SK-N-SH treated with all-trans-retinoic acid at 6 μM for 48 hours (cell line): ENCODE measurements at places on chromosomes 2 and 18.

GRCh38 chr2:154484338-154485099 is 214.0 kb upstream of the KCNJ3 start:
- ATAC-seq: no peak

- no peak for ATAC-seq
Measured at GRCh38 chr18:23341983-23342382, 111.1 kb upstream of the RIOK3 start.

- ATAC-seq: no peak
Measured at GRCh38 chr18:80074697-80075096, 34.4 kb upstream of the ADNP2 start.

- no peak for ATAC-seq
Measured at GRCh38 chr18:39051013-39051412, 1485.4 kb upstream of the CELF4 start.

DNA sequence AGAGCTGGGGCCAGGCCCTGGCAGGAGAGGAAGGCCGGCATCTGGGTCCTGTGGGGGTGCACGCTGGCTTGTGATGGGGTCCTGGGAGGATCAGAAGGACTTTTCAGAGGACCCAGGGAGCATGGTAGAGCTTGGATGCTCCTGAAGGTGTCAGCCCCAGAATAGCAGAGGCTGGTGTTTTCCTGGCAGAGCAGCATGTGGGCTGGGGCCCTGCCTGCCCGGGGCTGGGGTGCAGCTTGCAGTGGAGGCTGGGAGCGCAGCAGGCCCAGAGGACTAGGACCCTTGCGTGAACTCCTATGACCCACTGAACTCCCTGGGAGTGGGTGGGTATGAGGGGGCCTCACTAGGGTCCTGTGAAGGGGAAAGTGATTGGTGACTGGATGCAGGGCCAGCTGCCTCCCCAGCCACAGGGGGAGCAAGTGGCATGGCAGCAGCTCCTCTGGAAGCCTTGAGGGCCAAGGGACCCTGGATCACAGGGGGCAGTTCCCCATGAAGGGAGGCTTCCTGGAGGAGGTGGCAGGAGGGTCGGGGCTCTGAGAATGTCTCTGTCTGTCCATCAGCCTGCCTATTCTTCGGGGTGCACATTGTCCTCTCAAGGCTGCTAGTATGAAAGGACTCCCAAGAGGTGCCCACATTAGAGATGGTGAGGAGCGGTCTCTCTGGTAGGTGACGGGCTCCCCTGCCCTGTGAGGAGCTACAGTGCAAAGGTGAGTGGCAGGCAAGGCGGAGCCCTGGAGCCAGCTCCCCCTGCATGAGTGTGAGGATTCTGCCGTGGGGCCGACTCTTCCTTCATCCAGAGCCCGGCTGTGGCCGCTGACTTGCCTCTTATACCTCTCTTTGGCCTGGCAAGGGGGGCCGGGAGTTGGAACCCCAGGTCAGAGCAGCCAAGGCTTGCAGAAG is 249.0 kb downstream of the DYSF start:
- no peak for ATAC-seq

- no peak for ATAC-seq
Measured at GRCh38 chr2:193371200-193371599, 1176.5 kb upstream of the TMEFF2 start.

DNA sequence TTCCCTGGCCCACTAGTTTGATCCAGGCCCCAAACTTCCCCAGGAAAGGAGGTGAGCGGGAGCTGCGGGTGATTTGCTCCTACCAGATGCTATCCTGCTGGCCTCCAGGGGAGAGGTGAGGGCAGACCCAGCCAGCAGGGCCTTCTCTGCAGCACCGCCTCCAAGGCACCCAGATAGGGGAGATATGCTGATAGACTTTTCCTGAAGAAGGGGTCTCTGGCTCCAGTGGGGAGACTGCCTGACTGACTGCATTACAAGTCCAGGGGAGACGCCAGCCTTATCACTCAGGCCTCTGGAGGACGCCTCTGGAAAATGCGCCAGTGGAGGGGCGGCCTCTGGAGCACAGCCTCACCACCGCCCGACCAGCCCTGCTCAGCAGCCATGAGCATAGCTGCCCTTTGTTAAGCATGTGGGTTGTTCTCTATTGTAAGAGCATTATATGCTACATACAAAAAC is 60.6 kb upstream of the SMAD7 start:
- no peak; the same call in 2 of the 3 replicates for ATAC-seq

DNA sequence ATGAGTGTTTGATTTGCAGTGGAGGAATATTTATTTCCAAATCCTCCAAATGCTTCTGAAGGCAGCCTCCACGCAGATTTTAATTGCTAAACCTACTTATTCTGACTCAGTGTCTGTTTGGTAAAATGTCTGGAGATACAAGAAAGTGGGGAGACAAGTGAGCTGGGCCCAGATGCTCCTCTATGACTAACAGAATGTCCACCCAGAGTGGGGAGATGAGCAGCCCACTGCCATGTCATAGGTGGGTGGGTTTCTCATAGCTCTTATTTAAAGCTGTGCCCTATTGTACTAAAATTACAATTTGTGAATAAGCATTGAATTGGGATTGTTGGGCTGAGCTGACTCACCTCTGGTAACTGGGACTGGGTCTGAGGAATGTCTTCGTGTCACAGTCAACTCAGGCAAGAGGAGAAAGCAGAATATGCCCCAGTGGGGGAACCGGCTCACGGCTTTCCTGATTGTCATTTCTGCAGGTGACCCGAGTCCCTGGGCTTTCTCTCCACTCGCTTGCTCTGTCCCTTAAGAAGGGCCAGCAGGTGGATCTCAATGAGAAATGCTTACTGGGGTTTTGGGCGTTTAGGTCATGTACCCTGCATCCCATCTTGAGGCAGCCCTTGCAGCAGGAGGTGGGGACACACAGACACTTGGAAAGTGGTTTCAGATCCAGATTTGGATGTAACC is 116.3 kb upstream of the SPRED2 start:
- no peak for ATAC-seq

DNA sequence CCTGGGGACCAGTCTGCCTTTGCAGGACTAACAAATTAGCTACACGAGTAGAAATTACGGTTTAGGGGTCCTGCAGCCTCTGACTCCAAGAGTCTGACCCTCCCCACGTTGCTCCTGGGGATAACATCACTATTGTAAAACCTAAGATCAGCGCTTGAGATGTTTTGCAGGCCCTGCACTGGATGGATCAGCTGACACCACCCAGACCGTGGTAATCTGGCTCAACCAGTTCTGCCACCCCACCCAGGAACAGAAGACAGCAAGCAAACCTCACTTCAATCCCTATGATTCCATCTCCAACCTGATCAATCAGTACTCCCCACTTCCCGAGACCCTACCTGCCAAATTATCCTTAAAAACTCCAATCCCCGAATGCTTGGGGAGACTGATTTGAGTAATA is 31.7 kb downstream of the NGEF start:
- ATAC-seq: no peak

GRCh38 chr18:70464343-70465114 is 175.7 kb downstream of the SOCS6 start:
- ATAC-seq: peak; percentile 87

DNA sequence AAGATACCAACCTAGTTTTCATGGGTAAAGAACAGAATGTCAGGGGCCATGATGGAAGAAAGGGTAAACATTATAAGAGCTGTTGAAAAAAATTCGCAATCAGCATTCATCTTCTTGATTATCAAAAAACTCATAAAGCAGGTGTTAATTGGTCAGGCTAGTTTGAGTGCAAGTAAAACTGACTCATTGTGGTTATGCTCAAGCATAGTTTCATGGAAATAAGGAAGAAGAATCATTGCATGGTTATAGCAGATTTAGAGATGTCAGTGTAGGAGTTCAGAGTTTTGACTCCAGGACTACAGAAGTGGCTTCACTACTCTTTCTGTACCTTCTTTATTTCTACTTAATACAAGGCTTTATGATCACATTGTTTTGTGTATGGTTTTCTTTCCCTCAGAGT is 26.9 kb upstream of the CDH19 start:
- ATAC-seq: no peak

GRCh38 chr2:200466425-200467418 is 43.1 kb downstream of the KCTD18 start:
- ATAC-seq: peak; percentile 80

DNA sequence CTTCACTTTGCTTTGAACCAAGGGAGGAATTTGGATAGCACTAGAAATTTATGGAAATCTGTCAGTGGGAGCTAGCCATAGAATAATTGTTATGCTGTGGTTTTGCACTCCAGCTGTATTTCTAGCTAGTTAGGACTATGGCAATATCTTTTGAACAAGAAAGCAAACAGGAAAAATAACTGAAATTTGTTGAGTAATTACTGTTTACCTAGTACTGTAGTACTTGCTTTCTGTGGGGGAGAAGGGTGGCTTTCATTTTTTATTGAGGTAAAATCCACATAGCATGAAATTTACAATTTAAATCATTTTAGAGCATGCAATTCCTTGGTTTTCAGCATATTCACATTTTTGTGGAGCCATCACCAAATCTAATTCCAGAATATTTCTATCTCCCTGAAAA is 28.4 kb downstream of the MBD5 start:
- no peak for ATAC-seq

DNA sequence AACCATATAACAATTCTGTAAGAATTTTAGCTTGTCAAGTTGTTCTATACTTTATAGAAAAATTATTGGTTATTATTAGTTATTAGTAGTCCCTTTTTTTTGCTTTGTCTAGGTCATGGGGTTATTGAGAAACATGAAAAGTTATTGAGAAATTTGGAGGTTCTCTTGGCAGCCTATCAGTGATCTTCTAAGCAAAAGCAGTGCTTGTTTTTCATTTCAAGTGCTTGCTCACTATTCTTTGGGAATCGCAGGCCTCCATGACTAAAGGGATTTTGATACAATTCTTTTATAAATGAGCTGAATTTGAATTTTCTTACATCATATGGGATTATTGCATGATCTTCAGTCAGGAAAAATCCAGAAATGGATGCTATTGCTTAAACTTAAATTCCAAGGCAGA is 25.8 kb downstream of the PLEKHA3 start:
- no peak for ATAC-seq

DNA sequence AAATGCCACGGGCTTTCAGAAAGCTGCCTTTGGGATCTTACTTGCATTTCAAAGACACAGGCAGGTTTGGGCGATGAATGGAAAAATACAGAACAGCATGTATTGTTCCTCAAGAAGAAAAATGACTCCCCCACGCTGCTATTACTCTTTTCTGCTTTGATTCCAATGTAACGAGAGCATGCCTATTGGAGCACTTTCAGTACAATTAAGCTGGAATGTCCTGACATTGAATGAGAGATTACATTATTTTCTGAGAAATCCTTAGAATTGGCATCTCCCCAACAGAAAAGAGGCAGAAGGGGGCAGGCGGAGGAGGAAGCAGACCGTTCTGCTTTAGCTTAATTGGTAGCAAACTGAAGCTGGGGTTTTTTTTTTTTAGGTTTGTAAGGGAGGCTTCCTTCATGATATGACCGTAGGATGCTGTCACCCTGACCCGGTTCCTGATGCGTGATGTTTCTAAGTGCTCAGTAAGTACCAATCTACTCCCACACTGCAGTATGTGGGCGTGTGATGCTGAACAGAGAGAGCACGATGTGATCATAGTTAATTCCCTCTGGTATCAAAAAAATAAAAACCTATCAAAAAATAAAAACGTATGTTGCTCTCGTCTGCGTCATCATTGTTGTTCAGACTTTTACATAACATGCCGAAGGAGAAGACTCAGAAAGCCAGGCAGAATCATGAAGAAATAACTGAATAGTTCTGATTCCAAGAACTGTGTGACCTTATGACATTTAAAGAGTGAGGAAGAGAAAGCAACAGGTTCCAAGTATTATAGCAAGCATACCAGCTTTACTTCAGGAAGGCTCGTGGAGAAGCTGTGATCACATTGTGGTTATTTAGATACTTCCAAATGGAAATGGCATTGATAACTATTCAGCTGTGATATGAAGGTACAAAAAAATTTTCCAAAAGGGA is 40.5 kb downstream of the LONRF2 start:
- peak; percentile 23 for ATAC-seq

GRCh38 chr18:57627488-57627887 is 5.9 kb upstream of the NARS1 start:
- no peak for ATAC-seq

DNA sequence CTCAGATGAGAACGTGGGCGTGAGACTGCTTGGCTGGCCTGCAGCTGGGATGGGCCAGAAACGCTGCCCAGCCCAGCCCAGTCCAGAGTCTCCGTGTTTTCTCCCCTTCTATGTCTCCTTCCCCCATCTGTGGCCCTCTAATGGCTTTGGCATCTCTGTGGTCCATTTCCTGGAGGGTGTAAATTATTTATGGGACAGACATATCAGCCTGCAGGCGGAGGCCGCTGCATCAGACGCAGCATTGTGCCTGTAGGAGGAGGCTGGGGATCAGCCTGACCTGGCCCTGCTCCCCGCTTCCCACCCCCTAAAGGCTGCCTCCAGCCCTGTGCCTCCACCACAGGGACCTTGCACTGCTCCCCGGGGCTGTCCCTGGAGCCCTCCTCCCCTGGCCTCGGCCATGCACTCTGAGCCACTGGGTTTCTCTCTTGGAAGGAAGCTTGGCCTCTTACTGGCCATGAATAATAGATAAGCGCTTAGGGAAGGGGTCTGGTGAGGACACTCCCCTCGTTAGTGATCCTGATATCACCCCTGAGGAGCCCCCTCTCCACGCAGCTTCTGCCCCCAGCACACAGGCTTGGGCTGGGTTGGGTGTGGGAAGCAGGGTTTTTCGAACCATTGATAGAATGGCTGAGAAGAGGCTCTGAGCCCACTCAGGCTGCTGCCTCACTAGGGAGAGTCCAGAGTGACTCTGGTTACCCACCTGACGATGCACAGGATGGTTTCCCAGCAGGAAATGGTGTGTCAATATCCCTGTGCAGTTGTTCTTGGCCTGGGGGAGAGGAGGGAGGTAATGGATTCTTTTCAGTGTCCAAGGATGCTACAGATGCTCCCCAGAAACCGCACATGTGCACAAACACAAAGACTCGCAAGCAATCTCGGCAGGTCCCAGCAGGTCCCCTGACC is 185.5 kb downstream of the MYCN start:
- ATAC-seq: no peak

- ATAC-seq: peak; percentile 73
Measured at GRCh38 chr2:86223140-86223926, 24.1 kb downstream of the MRPL35 start.

DNA sequence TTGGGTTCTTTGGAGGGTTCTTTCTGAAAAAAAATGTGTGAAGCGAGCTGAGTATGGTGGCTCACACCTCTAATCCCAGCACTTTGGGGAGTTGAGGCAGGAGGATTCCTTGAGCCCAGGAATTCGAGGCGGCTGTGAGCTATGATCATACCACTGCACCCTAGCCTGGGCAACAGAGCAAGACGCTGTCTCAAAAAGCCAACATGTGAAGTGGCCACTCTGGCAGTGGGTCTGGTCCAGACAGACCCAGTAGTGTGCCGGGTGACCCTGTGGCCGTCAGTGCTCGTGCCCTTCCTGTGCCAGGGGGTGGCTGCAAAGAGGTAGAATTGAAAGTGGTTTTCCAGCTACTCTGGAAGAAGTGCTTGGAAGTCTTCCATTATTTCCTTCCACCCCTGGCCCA is 11.6 kb downstream of the KLF11 start:
- no peak for ATAC-seq

- no peak for ATAC-seq
Measured at GRCh38 chr2:109080109-109080508, 48.9 kb upstream of the SH3RF3 start.
